ENCODE measurements at places on chromosomes 3 and 15.

DNA sequence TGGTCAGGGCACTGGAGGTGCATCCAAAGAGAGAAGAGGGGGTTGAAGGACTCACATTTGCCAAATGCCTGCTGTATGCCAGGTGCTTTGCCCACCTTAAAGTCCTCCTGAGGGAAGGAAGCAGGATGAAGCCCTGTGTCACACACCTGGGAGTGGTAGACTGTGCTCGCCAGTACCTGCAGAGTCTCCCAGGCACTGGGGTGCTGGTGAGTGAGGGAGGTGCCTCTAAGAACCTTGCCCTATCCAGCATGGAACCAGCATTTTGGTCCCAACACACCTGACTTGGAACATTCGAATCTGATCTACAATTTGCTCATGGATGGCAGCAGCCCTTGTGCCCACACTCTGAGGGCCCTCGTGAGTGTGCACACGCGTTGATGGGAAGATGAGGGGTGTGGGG is 76.7 kb downstream of the SEC22A start:
- no peak for DNase-seq

DNA sequence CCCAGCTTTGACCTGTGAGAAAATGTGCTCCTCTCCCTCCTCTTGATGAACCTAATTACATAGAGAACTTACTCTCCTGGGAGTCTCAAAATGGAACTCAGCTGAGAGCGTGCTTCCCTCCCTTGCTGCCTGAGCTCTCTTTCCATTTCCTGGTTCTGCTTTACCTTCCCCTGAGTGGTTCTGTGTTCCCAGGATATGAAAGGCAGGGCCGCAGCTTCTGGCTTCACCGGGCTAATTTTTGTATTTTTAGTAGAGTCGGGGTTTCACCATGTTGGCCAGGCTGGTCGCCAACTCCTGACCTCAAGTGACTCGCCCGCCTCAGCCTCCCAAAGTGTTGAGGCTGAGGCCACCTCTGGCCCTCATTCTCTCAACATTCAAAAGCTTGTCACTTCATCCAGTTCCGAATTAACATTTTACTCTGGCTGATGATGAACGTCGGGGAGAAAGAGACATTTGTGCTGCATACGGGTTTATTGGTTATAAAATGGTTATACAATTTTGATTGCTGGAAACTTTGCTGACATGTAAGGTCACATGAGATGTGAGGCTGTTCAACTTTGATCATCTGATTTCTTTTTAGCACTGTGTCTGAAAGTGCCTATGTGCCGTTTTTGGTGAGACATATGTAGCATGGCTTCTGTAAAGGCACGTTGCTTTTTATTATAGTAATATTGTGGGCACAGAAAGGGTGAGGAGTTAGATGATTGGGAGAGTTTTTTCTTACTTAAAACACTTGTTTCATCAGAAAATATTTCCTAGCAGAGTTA is 6.6 kb downstream of the PLS1 start:
- no peak for DNase-seq

- DNase-seq: no peak
Observed at GRCh38 chr3:102481050-102481449, 46.2 kb downstream of the ZPLD1 start.

- DNase-seq: no peak
Observed at GRCh38 chr3:72836923-72837322, 11.3 kb downstream of the SHQ1 start.

DNA sequence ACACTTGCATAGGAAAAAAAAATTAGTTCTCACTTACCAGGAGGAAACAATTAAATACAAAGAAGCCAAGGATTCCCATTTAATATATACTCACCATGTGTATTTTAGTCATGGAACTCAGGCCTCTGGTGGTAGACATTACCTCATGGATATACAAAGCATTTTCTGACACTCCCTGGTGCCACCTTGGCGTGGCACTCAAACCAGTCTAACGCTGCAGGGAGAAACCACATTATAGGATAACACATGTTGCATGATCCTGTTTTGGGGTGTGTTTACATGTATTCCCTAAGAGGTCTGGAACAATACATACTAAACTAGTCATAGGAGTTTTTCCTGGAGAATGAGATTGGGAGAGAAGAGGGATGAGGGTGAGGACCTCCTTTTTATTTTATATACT is 5.9 kb upstream of the RTF1 start:
- no peak for DNase-seq

DNA sequence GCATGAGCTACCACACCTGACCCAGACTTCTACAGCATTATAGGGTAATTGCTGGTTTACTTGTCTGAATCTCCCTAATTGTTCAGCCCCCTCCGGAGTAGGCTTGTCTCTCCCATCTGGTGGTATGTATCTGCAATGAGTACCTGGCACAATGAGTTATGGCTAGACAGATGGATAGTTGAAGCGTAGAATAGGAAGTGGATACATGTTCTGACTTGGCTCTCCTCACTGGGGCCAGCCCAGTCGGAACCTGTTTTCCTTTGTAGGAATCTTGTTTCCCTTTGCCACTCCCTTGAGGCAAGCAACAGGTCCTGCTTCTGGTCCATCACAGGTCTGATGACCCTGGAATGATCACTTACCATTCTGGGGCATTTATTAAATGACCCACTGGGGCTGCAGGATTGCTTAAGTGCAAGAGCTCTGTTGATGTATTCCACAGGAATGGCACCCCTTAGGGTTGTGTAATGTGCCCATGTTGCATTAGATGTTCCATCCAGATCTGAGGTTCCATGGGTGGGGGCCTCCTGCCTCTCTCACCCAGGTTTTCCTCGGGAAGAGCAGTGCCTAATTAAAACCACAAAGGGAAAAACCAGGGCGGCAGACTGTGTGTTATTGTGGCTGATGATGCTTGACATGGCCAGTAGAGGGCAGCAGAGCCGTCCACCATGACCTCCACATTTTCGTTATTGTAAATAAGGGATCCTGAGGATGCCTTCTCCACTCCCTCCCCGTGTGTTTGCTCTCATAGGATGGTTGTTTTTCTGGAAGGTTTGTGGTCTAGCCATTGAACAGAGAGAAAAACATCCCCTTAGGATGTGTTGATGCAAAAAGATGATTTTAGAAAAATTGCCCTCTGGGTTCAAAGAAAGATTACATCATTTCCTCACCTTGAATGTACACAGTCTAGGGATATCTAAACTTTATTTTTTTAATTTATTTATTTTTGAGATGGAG is 58.0 kb downstream of the CMTM8 start:
- DNase-seq: peak; percentile 27

DNA sequence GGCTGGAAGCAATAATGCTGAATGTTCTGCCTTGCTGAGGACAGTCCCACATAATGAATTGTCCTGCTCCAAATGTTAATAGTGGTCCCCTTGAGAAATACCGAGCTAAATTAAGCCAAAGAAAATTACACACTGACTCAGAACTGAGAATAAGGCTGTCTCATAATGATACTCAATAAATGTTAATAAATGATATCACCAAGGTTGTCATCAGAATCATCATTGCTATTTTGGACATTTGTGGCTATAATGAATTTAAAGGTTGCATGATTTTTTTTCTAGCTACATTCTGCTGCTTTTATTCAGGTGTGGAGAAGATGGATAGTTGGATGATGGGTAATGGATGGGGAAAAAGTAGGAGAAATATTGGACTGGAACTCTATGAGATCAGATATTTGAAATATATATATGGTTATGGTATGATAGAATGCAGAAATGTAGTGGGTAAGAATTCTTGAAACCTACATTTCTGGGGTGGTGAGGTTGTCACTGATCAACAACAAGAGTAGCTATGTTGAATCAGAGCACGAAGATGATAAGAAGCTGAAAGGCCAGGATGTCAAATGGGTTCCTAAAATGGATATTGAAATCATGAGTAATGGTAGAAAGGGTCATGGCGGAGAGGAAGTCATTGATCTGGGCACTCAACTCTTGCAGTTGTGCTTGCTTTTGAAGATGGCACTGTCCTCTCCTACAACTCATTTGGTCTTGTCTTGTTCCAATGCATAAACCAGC is 12.8 kb downstream of the CHST2 start:
- no peak for DNase-seq

DNA sequence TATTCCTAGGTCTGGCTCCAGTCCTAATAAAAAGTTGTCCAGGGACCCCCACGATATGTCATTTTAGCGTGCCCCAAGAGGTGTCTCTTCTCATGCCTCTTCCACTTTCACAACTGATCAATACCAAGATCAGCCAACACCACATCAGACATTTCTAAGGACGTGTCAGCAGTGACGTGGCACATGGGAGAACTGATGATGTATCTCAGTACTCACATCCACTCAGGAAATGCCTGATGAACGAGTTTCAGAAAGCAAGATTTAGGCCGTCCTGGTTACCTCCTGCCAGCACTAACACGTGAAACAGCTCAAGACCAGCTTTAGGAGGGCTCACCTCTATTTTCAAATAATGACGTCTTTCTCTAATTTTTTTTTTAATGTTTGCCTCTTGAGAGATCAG is 19.6 kb downstream of the VGLL4 start:
- peak; percentile 20 for DNase-seq

- DNase-seq: no peak
Observed at GRCh38 chr3:147809206-147809605, 400.0 kb downstream of the ZIC1 start.

DNA sequence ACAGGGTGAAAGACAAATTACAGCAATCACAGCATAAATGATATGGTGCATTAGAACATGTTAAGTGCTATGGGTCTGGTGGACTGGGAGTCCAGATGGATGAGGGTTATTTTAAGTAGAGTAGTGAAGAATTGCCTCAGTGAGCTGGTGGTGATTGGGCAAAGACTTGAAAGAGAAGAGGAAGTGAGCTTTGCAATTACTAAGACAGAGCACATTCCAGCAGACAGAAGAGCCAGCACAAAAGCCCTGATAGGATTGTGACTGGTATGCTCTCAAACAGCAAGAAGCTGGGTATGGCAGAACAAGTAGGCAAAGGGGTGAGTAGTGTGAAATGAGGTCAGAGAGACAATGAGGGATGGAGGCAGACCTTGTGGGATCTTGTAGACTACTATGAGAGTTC is 2.1 kb upstream of the ACKR4 start:
- no peak for DNase-seq

GRCh38 chr3:31288641-31289100 is 244.1 kb upstream of the STT3B start:
- no peak for DNase-seq

- no peak for DNase-seq
Observed at GRCh38 chr3:17770682-17771081, 28.3 kb upstream of the TBC1D5 start.

GRCh38 chr15:78307976-78308375 is 8.6 kb upstream of the SKIC8 start:
- no peak for DNase-seq

- no peak for DNase-seq
Observed at GRCh38 chr3:152458376-152459117, 189.8 kb downstream of the MBNL1 start.

- DNase-seq: no peak
Observed at GRCh38 chr3:79414806-79415205, 353.0 kb downstream of the ROBO1 start.

GRCh38 chr3:125357032-125357658 is 18.0 kb downstream of the ZNF148 start:
- peak; percentile 45 for DNase-seq

DNA sequence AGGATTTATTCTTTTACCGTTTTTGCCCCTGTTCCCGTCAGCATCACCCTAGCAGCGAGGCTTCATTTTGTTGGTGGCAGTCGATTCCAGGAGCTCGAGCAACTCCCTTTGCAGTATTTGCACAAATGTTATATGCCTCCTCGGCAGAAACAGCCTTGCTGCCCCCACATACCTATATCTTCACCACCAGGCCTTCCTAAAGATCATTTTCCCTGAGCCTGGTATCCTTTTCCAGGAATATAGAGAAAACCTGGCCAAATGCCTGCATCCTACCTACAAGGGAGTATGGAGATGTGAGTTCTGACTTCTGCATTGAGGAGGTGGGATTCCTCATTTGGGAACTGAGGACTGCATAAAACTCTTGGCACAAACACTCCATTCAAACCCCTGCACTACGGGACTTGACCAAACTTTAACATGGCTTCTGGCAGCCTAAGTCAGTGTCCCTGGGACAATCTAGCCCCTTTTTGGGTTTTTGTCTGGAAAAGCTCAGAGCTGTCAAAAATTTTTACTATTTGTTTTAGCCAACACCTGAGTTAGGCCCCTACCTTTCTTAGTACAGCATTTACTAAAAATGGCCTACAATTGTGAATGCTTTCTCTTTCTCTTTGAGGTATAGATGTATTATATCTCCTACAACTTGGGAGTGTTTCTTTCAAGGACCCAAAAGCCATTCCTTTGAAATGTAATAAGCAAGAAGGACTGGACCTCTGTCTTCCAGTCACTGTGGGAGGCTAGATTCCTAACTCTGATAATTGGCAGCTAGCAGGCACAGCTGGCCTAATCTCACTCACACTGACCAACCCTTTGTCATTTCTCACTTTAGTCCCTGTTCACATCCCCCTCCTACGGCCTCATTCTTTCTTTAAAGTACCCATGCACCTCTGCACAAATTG is 12.1 kb upstream of the UBE2Q2 start:
- DNase-seq: no peak

DNA sequence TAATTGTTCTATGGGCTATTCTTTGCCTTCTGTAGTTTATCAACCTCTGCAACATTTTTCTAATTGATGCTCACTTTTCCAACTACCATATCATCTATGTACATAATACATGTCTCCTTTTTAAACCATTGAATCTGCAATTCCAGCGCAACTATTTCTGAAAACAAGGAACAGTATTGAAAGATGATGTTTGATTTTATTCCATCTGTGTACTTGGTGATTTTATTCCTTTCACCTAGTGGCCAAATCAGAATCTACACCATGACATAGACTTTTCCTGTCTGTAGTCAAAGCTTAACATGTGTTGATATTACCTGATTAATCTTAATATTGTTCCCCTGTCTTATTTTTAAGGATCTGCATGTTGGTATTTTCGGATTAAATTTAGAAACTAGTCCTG is 13.0 kb downstream of the NKTR start:
- no peak for DNase-seq

DNA sequence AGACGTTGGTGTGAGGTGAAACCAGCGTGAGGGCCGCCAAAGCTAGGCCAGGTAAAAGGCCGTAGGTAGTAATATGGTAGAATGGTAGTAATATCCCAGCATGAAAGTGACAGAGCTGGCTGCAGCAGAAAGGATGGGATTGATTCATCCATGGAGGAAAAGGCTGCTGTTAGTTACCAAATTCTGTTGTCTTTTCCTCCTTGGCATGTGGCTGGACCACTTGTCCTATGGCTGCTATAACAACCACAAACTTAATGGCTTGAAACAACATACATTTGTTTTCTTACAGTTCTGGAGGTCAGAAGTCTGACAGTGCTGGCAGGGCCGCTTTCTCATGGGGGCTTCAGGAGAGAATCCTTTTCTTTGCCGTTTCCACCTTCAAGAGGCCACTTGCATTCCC is 47.8 kb upstream of the CHST2 start:
- no peak for DNase-seq

- DNase-seq: no peak
Observed at GRCh38 chr3:131538968-131539367, 36.2 kb upstream of the MRPL3 start.

GRCh38 chr3:51974963-51975851 is at the start of gene ABHD14A:
Gene ABHD14A, plus strand, starts transcription at chr3:51975064. Its CDS starts 72 bp downstream, at chr3:51975136.
- DNase-seq: peak; percentile 58

DNA sequence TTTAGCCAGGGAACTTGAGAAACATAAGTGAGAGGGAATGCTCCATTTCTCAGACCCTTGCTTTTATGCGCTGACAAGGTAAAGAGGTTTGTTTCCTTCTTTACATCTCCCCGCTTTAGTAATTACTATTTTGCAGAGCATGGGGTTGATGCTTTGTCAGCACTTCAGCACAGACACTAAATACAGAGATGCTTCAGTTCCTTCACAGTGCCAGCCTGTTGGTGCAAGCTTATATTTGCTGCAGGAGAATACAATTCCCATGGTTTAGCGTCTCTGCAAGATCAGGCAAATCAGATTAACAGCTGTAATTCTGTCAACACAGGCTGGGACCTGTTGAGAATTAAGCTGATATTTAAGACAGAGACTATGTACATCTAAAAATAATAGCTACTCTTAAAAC is 2.9 kb downstream of the FMN1 start:
- no peak for DNase-seq
